Activated CD4-positive, alpha-beta T cell treated with anti-CD3 and anti-CD28 coated beads, Interleukin-2, amount 10 ng/mL, durations not matched to agents 24 days and 14 days (primary cell): ENCODE measurements at places on chromosomes 13 and 19.

GRCh38 chr13:43356567-43356966, 333.2 kb downstream of the DNAJC15 start:
- H3K36me3 ChIP-seq, result no peaks in the 10 kb centered on the region
- H3K4me3 ChIP-seq, result no peak overlapping the region
- no peak overlapping the region for H3K27ac ChIP-seq
- DNase-seq, result no peak
- H3K27me3 ChIP-seq, result peaks cover 2% of the 10 kb centered on the region

GRCh38 chr13:72570019-72570418, 157.4 kb downstream of the MZT1 start:
- no peaks in the 10 kb centered on the region for H3K27me3 ChIP-seq
- H3K27ac ChIP-seq, result no peak overlapping the region
- no peaks in the 10 kb centered on the region for H3K4me1 ChIP-seq
- H3K4me3 ChIP-seq, result no peak overlapping the region
- no peaks in the 10 kb centered on the region for H3K36me3 ChIP-seq

GRCh38 chr13:112218416-112218815, 151.5 kb downstream of the SOX1 start:
- DNase-seq, result no peak
- H3K27me3 ChIP-seq, result no peaks in the 10 kb centered on the region
- H3K36me3 ChIP-seq, result no peaks in the 10 kb centered on the region
- no peak overlapping the region for H3K4me3 ChIP-seq
- H3K27ac ChIP-seq, result no peak overlapping the region

GRCh38 chr19:16077984-16078758, 1.9 kb downstream of the TPM4 start:
- peaks cover 49% of the 10 kb centered on the region for H3K36me3 ChIP-seq
- DNase-seq, result peak; percentile 78
- H3K27ac ChIP-seq, result peak overlapping the region; percentile 97
- H3K27me3 ChIP-seq, result no peaks in the 10 kb centered on the region

DNA sequence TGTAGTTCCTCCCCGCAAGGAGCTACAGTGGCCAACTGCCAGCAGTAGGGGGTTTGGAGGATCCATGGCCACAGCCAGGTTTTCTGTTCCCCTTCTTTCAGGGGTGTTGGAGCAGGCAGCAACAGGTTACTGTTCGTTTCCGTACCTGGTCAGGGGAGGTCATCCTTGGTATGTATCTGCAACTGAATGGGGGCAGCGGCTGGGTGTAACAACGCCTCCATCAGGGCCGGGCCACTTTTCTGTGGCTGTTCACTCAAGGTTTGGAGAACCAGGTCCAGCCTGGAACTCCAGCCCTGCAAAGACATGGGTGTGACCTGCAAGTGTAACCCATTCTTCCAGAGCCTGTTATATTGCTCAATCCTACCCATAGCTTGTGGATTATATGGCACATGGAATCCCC, 732.3 kb upstream of the MIR17HG start:
- no peaks in the 10 kb centered on the region for H3K4me1 ChIP-seq
- H3K27me3 ChIP-seq, result no peaks in the 10 kb centered on the region
- H3K4me3 ChIP-seq, result no peak overlapping the region
- H3K36me3 ChIP-seq, result no peaks in the 10 kb centered on the region
- no peak overlapping the region for H3K27ac ChIP-seq

DNA sequence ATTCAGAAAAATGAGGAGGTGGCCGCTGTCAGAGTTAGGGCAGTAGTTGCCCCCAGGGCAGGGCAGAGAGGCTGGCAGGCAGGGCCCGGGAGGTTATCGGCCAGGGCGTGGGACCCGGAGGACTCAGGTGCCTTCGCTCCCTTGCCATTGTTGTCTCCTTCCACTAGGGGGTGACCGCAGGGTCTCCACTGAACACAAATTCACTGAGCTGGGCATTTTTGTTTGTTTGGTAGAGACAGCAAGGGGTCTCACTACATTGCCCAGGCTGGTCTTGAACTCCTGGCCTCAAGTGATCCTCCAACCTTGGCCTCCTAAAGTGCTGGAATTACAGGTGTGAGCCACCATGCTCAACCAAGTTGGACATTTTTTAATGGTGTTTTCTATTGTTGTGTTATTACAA, 25.1 kb downstream of the CARS2 start:
- peaks cover 11% of the 10 kb centered on the region for H3K4me1 ChIP-seq
- H3K36me3 ChIP-seq, result peaks cover 63% of the 10 kb centered on the region
- DNase-seq, result peak; percentile 71
- H3K4me3 ChIP-seq, result no peak overlapping the region
- no peaks in the 10 kb centered on the region for H3K27me3 ChIP-seq

DNA sequence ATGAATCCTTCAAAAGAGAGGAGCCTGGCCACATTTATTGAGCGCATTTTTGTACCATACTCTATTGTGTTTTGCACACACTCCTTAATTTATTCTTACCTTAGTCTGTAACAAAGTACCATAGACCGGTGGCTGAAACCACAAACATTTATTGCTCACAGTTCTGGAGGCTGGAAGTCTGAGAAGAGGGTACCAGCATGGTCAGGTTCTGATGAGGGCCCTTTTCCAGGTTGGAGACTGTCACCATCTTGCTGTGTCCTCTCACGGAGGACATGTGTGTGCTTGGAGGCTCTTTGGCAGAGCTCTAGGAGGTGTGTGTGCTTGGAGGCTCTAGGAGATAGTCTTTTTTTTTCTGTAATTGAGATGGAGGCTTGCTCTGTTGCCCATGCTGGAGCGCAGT, 2.1 kb downstream of the ZNF331 start:
- peaks cover 53% of the 10 kb centered on the region for H3K36me3 ChIP-seq
- DNase-seq, result no peak
- H3K4me1 ChIP-seq, result peaks cover 13% of the 10 kb centered on the region
- H3K27ac ChIP-seq, result no peak overlapping the region

DNA sequence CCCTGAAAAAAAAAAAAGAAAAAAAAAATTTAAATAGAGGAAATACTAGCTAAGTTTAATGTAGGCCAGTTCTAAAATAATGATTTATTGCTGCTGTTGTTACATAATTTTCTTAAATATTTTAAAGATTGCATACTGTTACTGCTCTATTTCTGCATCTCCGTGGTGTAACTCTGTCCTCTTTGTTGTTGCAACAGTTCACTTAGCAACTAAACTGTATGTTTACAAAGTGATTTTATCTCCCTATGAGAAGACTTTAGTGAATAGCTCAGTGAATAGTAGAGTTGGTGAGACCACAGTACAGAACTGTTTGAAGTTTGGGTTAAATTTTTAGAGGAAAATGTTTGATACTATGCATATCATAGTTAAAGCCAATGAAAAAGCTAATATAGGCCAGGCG, 19.4 kb downstream of the BRCA2 start:
- H3K27ac ChIP-seq, result no peak overlapping the region
- peaks cover 6% of the 10 kb centered on the region for H3K4me1 ChIP-seq
- H3K36me3 ChIP-seq, result peaks cover 83% of the 10 kb centered on the region
- H3K27me3 ChIP-seq, result no peaks in the 10 kb centered on the region

- no peaks in the 10 kb centered on the region for H3K27me3 ChIP-seq
- H3K36me3 ChIP-seq, result no peaks in the 10 kb centered on the region
- no peaks in the 10 kb centered on the region for H3K4me1 ChIP-seq
- H3K4me3 ChIP-seq, result no peak overlapping the region
- no peak overlapping the region for H3K27ac ChIP-seq
Observed at GRCh38 chr19:34589730-34590129, 87.2 kb downstream of the SCGB2B2 start.

DNA sequence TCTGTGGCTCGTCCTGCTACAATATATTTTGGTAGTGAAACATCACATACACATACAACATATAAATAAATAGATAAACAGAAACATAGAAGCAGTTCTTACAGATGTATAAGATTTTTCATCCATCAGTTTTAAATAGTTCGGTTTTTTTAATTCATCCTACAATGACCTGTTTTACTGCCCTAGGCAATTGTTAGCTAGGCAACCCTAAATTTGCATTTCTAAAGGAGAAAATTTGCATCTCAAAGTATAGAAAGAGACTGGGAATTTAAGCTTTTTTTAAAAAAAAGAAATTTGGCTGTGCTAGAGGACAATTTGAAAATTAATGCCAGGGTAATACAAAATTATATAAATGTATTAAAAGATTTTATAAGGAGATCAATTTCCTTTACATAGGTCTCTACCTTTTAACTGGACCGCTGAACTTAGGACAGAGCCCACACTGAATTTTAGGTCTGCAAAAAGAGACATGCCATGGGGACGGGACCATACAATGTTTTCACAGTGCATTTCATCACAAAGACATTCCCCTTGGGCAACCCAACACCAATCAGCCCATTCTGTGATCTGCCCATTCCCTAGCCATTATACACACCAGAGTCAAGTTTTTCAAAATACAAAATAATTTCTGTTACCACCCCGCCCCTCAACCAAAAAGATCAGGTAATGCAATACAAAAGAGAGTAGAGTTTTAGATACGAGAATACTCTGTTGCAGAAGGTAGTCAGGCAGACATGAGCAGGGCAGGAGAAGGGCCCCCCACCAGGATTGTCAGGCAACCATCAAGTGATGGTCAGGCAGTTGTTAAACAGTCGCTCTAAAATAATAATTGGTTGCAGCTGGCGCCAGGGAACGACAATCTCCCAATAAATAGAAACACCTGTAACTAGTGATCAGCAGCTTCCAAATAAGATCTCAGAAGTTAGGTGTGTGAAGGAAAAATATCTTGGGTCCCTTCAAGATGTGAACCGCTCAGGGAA, 299.7 kb upstream of the SGCG start:
- H3K36me3 ChIP-seq, result no peaks in the 10 kb centered on the region
- H3K4me1 ChIP-seq, result no peaks in the 10 kb centered on the region
- no peak overlapping the region for H3K27ac ChIP-seq
- H3K27me3 ChIP-seq, result no peaks in the 10 kb centered on the region
- no peak for DNase-seq

DNA sequence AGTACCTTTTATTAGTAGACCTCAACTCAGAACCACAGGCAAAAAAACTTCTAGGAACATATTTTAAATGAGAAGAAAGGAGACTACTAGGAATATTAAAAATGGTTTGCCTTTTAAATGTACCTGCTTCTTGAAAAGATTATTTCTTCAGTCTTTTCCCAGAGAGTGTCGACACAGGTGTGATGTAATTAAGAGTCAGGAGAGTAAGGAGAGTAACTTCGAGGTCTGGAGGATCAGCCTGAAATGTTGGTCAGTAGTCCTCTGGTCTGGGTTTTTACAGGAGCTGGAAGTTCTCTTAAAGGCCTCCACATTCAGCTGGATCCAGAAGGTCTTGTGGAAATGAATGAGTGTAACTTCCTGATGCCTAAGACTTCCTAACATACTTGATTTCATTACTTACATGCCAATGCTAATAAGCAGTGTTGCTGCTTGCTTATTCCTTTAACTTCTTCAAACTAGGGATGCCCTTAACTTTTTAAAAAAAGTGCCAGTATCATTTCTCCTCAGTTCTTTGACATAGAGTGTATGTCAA, at the start of gene KCTD4:
KCTD4 (minus strand) TSS at position 345 of the 532 bp plus-strand sequence. CDS start 6,478 bp downstream, outside the sequence.
- H3K36me3 ChIP-seq, result peaks cover 6% of the 10 kb centered on the region
- peak; percentile 46 for DNase-seq
- H3K4me3 ChIP-seq, result no peak within 1 kb of the TSS
- H3K4me1 ChIP-seq, result peaks cover 14% of the 10 kb centered on the region
- H3K27me3 ChIP-seq, result no peaks in the 10 kb centered on the region
- no peak within 1 kb of the TSS for H3K27ac ChIP-seq

GRCh38 chr13:112902669-112903068, 66.3 kb upstream of the MCF2L start:
- no peak overlapping the region for H3K27ac ChIP-seq
- H3K4me3 ChIP-seq, result no peak overlapping the region
- H3K27me3 ChIP-seq, result no peaks in the 10 kb centered on the region

- no peak overlapping the region for H3K27ac ChIP-seq
- DNase-seq, result no peak
- no peak overlapping the region for H3K4me3 ChIP-seq
- no peaks in the 10 kb centered on the region for H3K27me3 ChIP-seq
- no peaks in the 10 kb centered on the region for H3K36me3 ChIP-seq
Observed at GRCh38 chr13:84366506-84366905, 484.2 kb upstream of the SLITRK1 start.

DNA sequence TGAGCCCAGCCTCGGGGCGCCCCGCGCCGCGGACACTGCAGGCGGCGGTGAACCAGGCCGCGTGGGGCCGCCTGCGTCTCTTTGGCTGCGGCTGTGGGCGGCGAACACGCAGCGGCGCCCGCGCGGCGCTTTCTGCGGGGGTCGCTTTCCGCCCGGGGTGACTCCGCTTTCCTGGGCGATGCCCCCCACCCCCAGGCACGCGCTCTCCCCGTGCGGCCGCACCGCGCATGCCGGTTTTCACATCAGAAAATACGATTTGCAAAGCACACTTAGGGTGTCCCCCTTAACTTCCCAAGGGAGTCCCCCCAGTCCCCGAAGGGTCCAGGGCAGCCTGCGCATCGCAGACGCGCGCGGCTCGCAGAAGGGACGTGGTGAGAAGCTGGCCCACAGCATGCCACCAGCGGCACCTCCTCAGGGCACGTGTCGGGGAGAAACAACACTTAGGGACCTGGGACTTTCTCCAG, 5.3 kb downstream of the F7 start:
- no peaks in the 10 kb centered on the region for H3K4me1 ChIP-seq
- no peak overlapping the region for H3K4me3 ChIP-seq
- peaks cover 4% of the 10 kb centered on the region for H3K36me3 ChIP-seq
- H3K27me3 ChIP-seq, result peaks cover 8% of the 10 kb centered on the region
- no peak for DNase-seq

DNA sequence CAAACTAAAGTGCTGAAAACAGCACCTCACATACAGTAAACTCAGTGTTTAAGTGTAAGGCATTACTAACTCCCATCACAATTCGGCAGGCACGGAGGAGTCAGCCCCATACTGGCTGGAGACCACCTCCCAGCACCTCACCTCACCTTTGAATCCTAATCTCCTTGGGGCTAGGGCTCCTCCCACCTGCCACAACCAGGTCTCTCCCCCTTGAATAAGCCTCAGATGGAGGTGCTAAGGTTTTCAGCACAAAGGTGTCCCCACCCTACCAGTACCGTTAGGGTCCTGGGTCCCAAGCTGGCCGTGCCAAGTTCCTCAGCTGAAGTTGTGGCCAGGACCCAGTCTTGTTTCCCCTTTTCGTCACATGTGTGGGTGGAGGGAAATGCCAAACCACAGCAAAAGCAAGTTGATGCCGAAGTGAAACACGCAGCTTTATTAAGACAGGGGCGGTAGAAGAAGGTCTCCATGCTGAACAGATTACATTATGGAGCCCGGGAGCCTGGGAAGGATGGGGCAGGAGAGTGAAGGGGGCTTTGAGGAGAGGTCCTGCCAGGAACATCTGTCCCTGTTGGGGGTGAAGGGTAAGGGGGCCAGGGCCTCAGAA, at the start of gene IGFLR1:
IGFLR1 (minus strand) TSS at position 332 of the 604 bp plus-strand sequence. CDS start 1,272 bp downstream, outside the sequence.
- H3K36me3 ChIP-seq, result peaks cover 28% of the 10 kb centered on the region
- peak; percentile 92 for DNase-seq
- peaks cover 45% of the 10 kb centered on the region for H3K4me1 ChIP-seq
- peak within 1 kb of the TSS; percentile 94 for H3K4me3 ChIP-seq
- peak within 1 kb of the TSS; percentile 98 for H3K27ac ChIP-seq
